Fibroblast of skin of left quadriceps (primary cell): ENCODE measurements at places on chromosomes 1 and 21.

DNA sequence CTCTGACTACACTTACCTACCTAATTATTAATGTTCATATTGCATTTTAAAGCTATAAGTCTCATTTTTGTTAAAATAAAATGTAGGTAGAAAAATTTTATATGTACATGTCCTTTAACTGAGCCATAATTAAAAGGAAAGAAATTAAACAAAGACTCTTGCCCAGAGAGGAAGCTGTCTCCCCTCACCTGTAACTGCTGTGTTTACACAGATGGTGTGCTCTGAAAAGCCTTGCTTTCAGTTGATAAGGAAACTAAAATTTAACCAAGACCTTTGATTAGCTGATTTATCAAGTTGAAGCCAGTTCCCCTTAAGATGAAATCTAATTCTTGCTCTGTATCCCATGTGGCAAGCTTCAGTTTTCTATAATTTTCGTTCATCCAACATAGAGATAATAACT, 213.5 kb downstream of the LYPLAL1 start:
- no peak for DNase-seq

GRCh38 chr21:15250384-15250783, 185.6 kb upstream of the NRIP1 start:
- DNase-seq, result no peak

DNA sequence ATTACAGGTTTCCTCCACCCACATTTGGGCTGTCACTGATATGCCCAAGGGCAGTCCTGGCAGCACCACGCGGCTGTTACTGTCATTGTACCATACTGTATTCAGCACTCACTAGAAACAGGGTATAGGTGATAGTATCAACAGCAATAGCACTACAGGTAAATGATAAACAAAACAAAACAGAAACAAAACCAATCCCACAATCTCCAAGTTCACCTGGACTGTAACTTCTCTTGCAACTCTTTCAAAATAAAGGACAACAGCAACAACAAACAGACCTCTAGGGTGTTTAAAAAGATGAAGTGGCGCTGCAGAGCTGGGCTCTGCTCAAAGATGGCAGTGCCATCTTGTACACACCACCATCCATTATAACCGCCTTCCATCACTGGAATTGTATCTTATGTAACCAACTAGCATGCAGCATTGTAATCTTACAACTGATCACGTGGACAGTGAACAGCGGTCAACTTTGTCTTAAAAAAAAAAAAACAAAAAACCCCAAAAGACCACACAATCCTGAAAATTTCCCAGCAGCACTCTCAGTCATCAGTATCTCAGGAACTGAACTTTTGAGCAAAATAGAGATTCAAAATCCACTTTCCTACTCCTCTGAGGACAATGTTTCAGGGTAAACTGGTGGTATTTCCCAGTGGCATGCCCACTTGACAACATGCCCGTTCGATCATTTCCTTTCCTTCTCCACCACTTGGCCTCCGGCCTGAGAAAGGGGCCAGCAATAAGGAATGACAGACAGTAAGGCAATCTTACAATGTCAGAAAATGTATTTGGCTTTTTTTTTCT, 3.8 kb downstream of the IRF2BP2 start:
- DNase-seq, result no peak

GRCh38 chr1:28853093-28853742, 41.2 kb downstream of the OPRD1 start:
- no peak for DNase-seq

- DNase-seq, result no peak
These were observed 352.4 kb downstream of the USP25 start for GRCh38 chr21:16082038-16082816.

DNA sequence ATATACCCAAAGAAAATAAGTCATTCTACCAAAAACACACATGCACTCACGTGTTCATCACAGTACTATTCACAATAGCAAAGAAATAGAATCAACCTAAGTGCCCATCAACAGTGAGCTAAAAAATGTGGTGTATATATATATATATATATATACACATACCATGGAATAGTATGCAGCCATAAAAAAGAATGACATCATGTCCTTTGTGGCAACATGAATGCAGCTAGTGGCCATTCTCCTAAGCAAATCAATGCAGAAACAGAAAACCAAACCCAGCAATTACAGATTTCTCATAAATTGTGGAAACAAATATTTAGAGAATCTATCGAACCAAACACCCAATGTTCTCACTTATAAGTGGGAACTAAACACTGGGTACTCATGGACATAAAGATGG, 585.7 kb downstream of the SMYD3 start:
- no peak for DNase-seq

- no peak for DNase-seq
These were observed 158.4 kb downstream of the GDAP2 start for GRCh38 chr1:117770981-117771531.

GRCh38 chr1:155051777-155052398, 772 bp downstream of the ADAM15 start:
- DNase-seq, result no peak

- DNase-seq, result no peak
These were observed 376 bp downstream of the AVPR1B start for GRCh38 chr1:206116873-206117150.

DNA sequence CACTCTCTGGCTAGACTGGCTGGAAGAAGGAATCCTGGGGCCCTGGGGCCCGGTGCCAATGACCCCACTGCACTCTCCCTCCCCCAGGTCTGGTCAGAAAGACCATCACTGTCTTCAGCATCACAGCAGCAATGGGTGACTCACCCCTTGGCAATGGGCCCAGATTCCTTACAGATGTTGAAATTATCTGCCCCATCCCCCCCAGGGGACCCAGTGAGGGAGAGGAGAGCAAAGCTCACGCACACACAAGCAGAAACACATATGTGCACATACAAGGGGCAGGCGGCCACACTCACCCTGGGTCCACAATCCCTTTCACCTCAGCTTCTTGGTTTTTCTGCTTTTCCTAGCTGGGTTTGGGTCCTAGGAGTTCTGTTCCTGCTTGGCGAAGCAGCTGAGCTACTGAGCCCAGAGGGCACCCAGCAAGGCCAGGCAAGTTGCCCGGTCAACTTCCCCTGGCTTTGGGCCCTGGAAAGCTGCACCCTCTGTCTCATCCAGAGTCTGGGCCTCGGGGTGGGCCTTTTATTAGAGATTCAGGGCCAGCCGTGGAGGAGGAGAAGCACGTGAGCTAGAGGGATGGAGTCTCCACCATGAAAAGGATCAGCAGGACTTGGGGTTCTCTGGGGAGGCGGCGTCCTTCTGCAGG, 2.6 kb downstream of the COL16A1 start:
- peak; percentile 97 for DNase-seq

DNA sequence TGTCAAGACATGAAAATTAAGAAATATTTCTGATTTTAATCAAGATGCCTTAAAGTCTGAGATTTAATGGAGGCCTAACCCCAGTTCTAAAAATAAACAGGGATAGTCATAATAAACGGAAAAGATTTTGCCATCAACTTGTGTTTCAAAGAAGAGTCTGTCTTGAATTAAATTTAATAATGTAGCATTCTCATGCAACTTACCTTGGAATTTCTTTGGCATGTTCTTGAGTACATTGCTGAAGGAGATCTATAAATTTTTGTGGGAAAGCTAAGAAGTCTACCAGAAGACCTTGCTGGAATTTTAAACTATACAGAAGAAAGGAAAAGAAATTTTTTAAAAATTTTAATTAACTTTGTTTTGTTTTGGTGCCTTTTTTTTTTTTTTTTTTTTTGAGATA, 10.6 kb downstream of the SASS6 start:
- DNase-seq, result peak; percentile 11

GRCh38 chr1:170823120-170823519, 112.2 kb upstream of the MROH9 start:
- no peak for DNase-seq

DNA sequence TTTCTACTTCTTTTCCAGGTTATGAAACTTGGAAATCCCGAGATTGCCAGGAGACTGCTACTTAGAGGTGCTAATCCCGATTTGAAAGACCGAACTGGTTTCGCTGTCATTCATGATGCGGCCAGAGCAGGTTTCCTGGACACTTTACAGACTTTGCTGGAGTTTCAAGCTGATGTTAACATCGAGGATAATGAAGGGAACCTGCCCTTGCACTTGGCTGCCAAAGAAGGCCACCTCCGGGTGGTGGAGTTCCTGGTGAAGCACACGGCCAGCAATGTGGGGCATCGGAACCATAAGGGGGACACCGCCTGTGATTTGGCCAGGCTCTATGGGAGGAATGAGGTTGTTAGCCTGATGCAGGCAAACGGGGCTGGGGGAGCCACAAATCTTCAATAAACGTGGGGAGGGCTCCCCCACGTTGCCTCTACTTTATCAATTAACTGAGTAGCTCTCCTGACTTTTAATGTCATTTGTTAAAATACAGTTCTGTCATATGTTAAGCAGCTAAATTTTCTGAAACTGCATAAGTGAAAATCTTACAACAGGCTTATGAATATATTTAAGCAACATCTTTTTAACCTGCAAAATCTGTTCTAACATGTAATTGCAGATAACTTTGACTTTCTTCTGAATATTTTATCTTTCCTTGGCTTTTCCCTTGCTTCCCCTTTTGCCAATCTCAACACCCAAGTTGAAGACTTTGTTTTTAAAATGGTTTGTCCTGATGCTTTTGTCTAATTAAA, 4.0 kb downstream of the CDKN2C start:
- DNase-seq, result no peak

DNA sequence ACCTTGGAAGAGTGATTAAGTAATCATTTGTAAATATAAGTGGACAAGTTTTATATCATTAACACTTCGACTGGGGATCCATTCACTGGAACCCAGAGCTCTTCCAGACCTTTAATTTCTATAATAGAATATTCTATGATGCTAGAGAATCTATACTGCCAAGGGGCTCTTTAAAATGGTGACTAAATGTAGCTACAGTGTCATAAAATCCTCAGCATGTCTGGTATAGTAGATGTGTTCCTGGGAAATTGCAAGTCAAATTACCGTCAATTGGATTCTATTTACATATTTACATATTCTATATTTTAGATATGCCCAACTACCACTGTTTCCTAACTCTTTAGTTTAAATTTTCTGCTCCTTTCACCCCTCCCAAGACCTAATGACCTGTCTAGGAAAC, 30.7 kb upstream of the CCN1 start:
- DNase-seq, result no peak

- DNase-seq, result no peak
These were observed 35.4 kb downstream of the IGSF21 start for GRCh38 chr1:18142969-18143368.

DNA sequence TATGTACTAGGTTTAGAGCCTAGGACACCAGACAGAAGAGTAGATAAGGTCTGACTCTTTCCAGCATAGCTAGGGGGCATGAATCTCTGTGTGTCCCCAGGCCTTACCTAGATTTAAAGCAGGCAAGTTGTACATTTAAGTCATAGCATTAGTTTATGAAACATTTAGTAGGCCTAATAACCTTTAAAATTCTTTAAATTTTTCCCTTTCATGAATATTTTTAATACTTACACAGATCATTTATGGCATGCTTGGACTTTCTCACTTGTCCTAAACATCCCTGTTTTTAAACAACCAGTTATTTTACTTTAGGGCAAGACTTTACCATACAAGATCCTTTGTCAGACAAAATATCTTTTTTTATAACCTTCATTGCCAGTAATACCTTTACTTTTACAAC, 258.4 kb upstream of the ZRANB2 start:
- no peak for DNase-seq

DNA sequence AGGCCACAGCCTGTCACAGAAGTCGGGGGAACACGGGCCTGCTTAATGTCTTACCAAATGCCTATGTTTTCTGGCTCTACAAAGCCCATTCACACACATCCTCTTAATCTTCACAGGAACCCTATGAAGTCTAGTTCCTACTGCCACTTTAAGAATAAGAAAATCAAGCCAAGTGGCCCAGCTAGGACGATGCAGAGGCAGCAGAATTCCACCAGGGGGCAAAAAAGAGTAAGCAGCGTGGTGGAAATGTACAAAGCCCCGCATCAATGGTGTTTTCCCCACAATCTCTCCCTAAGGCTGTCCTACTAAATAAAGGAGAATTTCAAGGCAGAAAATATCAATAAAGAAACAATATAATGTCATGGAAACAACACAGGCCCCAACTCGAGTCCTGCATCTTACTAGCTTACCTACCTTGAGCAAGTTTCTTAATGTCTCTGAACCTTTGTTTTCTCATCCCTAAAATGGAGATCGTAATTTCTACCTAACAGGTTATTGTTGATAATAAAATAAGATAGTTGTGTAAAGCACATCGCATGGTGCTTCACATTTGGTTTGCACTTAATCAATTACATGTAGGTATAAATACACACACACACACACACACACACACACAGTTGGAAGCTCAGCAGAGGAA, 21.4 kb downstream of the SEC16B start:
- peak; percentile 51 for DNase-seq

- DNase-seq, result no peak
These were observed 16.2 kb downstream of the RHOU start for GRCh38 chr1:228751360-228752098.

DNA sequence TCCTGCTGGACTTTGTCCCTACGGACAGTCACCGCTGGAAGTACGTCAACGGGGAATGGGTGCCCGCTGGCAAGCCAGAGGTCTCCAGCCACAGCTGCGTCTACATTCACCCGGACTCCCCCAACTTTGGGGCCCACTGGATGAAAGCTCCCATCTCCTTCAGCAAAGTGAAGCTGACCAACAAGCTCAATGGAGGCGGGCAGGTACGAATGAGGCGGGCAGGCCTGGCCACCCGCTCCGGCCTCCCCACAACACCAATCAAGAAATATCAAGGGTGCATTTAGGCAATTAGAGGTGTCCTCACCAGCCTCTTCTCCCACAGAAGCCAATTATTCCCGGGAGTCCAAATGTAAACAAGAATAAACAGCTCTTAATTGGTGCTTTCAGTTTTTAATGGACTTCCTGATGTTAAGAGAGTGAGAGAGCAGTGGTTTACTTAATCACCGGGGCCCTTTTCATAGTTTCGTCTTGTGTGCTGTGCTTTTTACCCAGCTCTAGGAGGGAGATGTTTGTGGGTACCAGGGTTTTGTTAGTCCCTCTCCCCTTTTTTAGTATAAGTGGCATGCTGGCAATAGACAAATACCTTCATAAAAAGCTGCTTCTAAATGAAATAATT, 10.7 kb downstream of the TBX19 start:
- no peak for DNase-seq

DNA sequence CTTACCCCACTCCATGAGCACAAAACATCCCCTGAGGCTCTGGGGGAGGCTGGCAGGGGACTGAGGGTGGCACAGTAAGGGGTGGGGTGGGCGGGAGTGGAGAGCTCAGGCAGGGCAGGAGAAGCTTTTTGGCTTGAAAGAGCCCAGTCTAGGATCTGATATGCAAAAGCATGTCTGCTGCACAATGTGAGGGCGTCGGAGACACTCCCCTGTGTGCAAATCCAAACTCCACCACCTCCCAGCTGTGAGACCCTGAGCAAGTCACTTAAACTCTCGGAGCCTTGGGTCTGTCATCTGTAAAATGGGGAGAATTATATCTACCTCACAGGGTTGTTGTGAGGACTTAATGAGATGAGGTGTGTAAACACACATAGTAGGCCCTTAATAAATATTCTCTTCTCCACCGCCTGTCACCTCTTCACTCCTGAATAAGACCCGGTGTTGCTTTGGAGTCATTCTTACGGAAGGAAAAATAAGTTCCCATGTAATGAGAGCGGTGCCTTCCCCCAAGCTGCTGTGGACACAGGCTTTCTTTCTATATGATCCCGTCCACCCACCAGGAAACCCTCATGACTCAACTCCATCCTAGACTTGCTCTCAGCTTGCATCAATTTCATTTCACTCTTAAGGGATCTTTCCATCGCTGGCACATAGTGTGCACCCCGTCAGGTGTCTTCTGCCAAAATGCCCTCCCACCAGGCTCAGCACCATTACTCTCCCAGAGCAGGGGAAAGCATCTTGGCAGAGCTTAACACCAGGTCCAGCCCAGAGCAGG, 12.5 kb downstream of the KCNN3 start:
- DNase-seq, result no peak

GRCh38 chr1:17110555-17110926, 8.7 kb downstream of the PADI2 start:
- no peak for DNase-seq
